Activated T-helper 1 cell treated with anti-CD3 and anti-CD28 coated beads, Interleukin-12 subunit alpha, Interleukin-12 subunit beta, Interleukin-2, Interleukin-4 antibody, amounts not matched to agents 30 ng/mL and 10 ng/mL and 1 ng/mL, durations not matched to agents 14 hours and 24 hours and 36 hours (primary cell): ENCODE measurements at places on chromosomes 6 and 20.
A peak's percentile ranks its signal among the peaks of the same experiment; 100 is the strongest.

GRCh38 chr6:1600063-1600763, 9.5 kb upstream of the FOXC1 start:
- no peak overlapping the region for H3K27ac ChIP-seq
- H3K27me3 ChIP-seq: peaks cover 70% of the 10 kb centered on the region
- DNase-seq: no peak
- H3K4me3 ChIP-seq: no peak overlapping the region

DNA sequence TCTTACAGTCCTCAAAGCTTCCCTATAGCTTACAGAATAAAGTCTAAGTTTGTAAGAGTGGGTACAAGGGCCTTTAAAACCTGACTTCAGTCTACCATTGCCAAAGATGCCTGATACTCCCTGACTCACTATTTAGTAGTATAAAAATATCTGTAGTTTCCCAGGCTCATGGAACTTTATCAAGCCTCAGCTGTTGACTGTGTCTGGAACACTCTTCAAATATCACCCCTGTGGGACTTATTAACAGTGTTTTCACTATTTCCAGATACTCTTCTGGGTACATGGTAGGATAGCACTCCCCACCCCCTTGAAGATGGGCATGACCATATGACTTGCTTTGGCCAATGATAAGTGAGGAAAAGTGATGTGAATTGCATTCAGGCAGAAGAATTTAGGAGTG, 105.3 kb upstream of the TENT5A start:
- no peaks in the 10 kb centered on the region for H3K4me1 ChIP-seq
- no peak overlapping the region for H3K27ac ChIP-seq
- H3K36me3 ChIP-seq: no peaks in the 10 kb centered on the region
- H3K27me3 ChIP-seq: no peaks in the 10 kb centered on the region
- H3K4me3 ChIP-seq: no peak overlapping the region

- H3K27me3 ChIP-seq: peaks cover 2% of the 10 kb centered on the region
- no peaks in the 10 kb centered on the region for H3K4me1 ChIP-seq
- no peak for DNase-seq
Measured at GRCh38 chr20:37890643-37891042, 12.3 kb upstream of the VSTM2L start.

- DNase-seq: no peak
- H3K27ac ChIP-seq: no peak overlapping the region
- no peak overlapping the region for H3K4me3 ChIP-seq
- H3K36me3 ChIP-seq: peaks cover 57% of the 10 kb centered on the region
- H3K27me3 ChIP-seq: no peaks in the 10 kb centered on the region
Measured at GRCh38 chr6:118917546-118918328, 17.2 kb downstream of the MCM9 start.

DNA sequence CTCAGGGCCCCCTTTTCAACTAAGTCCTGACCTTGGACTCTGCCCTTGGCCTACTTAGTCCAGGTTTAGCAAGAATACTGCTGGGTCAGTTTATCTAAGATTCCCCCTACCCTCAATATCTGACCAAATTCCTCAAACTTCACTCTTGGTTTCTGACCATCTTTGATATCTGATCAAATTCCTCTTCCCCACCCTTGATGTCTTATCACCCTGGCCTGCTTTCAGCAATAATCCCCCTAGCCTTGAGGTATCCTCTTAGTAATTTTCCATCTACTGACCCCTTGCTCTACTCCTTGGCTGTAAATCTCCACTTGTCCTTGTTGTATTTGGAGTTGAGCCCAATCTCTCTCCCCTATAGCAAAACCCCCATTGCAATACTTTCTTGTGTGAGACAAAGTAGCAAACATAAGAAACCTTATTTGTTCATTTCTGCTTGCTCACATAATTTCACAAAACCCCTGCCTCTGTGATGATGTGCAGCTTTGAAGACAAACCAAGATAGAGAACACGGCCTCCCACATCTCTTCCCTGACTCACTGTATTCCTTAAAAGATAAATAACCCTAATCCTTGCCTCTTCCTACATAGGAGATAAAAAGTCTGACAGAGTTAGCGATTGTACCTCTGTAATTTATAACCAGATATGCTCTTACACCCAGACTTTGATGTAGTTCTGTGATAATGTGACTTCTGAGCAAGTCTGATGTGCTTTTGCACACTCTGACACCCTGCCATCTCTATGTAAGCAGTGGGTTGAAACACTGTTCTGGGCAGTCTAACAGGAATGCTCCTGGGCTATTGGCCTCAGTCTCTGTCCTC, 13.8 kb upstream of the IYD start:
- no peak overlapping the region for H3K27ac ChIP-seq

DNA sequence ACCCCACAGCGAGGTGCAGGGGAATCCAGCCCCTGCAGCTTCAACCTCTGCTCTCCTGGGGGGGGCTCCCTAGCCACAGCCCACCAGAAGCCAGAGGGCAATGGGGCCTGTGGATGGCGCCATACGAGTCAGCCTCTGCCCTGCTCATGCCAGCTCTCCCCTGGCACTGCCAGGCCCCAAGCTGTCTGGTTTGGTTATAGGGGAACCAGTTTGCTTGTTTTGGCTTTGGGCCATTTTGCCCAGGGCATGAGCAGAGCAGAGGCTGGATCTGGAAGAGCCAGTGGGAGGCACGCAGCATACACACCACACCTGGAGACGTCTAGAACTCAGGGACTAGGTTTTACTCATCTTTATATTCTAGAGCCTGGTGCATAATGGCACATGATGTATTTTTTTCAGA, 66.7 kb upstream of the SLC22A16 start:
- peaks cover 4% of the 10 kb centered on the region for H3K36me3 ChIP-seq
- peaks cover 21% of the 10 kb centered on the region for H3K27me3 ChIP-seq
- DNase-seq: no peak
- no peak overlapping the region for H3K27ac ChIP-seq
- H3K4me3 ChIP-seq: no peak overlapping the region
- peaks cover 21% of the 10 kb centered on the region for H3K4me1 ChIP-seq

DNA sequence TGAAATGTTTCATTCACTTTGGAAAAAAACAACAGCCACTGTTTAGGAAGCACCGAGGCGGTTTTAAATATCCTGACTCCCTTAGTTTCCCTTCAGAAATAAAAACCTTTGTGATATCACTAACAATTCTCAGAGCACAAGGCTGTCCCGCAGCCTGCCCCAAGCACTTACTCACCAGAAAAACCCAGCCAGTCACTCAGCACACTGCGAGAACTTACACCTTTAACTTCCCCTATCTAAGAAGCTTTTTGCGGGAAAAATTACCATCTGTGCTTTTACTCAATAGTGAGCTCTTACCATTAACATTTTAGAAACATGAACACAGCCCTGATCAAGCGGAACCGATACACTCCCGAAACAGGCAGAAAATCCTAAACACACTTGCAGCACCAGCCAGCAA, 9.3 kb downstream of the ZBTB46 start:
- H3K36me3 ChIP-seq: no peaks in the 10 kb centered on the region
- no peaks in the 10 kb centered on the region for H3K4me1 ChIP-seq
- H3K4me3 ChIP-seq: no peak overlapping the region
- H3K27ac ChIP-seq: no peak overlapping the region

GRCh38 chr6:2733736-2734480, 16.8 kb downstream of the MYLK4 start:
- no peak overlapping the region for H3K4me3 ChIP-seq
- H3K27me3 ChIP-seq: peaks cover 10% of the 10 kb centered on the region
- peaks cover 14% of the 10 kb centered on the region for H3K4me1 ChIP-seq
- no peak overlapping the region for H3K27ac ChIP-seq
- no peak for DNase-seq

GRCh38 chr20:38305541-38305940, 1.6 kb downstream of the BPI start:
- peaks cover 35% of the 10 kb centered on the region for H3K27me3 ChIP-seq
- no peaks in the 10 kb centered on the region for H3K36me3 ChIP-seq
- H3K4me1 ChIP-seq: peaks cover 20% of the 10 kb centered on the region
- H3K27ac ChIP-seq: no peak overlapping the region
- H3K4me3 ChIP-seq: no peak overlapping the region

GRCh38 chr20:59300333-59301081, at the start of gene EDN3:
EDN3 (plus strand) TSS chr20:59300611; CDS start chr20:59300813, 202 bp downstream.
- no peak for DNase-seq
- no peaks in the 10 kb centered on the region for H3K4me1 ChIP-seq
- H3K27me3 ChIP-seq: peaks cover 60% of the 10 kb centered on the region

- no peak for DNase-seq
- no peaks in the 10 kb centered on the region for H3K36me3 ChIP-seq
- no peaks in the 10 kb centered on the region for H3K4me1 ChIP-seq
- H3K27ac ChIP-seq: no peak overlapping the region
Measured at GRCh38 chr20:19806806-19807190, 48.7 kb downstream of the RIN2 start.

- no peaks in the 10 kb centered on the region for H3K27me3 ChIP-seq
- DNase-seq: no peak
- H3K27ac ChIP-seq: no peak overlapping the region
- no peaks in the 10 kb centered on the region for H3K36me3 ChIP-seq
- no peak overlapping the region for H3K4me3 ChIP-seq
- no peaks in the 10 kb centered on the region for H3K4me1 ChIP-seq
Measured at GRCh38 chr6:19535351-19535750, 301.8 kb upstream of the ID4 start.

- no peaks in the 10 kb centered on the region for H3K4me1 ChIP-seq
- H3K4me3 ChIP-seq: no peak overlapping the region
- H3K27me3 ChIP-seq: no peaks in the 10 kb centered on the region
- DNase-seq: no peak
- H3K27ac ChIP-seq: no peak overlapping the region
- no peaks in the 10 kb centered on the region for H3K36me3 ChIP-seq
Measured at GRCh38 chr6:84547341-84547801, 217.0 kb downstream of the TBX18 start.

- H3K4me1 ChIP-seq: peaks cover 33% of the 10 kb centered on the region
- peak overlapping the region; percentile 9 for H3K27ac ChIP-seq
- no peak overlapping the region for H3K4me3 ChIP-seq
- peak; percentile 65 for DNase-seq
Measured at GRCh38 chr6:36623547-36624459, 29.6 kb downstream of the SRSF3 start.

DNA sequence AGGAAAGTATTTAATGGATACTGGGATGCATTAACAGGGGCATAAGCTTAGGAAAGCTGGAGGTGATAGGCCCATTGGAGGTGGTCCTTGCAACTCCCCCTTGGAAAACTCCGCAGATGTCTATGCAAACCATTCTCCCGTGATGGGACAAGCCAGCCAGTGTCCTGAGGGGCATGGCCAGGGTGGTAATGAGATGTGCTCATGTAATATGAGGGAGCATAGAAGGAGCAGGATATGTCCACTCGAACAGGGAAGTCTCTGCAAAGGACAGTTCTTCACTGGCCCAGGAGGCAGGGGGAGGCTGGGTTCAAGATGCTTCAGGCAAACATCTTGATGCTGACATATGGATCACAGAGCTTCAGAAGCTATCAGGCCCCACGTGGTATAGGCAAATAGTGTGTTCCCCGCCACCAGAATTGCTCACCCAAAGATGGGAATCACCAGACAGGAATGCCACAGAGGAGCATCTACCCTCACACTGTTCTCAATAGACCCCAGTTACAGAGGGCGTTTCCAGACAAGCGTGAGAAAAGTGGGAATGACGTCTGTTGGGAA, 201.6 kb upstream of the CDH4 start:
- DNase-seq: no peak
- H3K27ac ChIP-seq: no peak overlapping the region
- no peaks in the 10 kb centered on the region for H3K4me1 ChIP-seq
- H3K36me3 ChIP-seq: no peaks in the 10 kb centered on the region

DNA sequence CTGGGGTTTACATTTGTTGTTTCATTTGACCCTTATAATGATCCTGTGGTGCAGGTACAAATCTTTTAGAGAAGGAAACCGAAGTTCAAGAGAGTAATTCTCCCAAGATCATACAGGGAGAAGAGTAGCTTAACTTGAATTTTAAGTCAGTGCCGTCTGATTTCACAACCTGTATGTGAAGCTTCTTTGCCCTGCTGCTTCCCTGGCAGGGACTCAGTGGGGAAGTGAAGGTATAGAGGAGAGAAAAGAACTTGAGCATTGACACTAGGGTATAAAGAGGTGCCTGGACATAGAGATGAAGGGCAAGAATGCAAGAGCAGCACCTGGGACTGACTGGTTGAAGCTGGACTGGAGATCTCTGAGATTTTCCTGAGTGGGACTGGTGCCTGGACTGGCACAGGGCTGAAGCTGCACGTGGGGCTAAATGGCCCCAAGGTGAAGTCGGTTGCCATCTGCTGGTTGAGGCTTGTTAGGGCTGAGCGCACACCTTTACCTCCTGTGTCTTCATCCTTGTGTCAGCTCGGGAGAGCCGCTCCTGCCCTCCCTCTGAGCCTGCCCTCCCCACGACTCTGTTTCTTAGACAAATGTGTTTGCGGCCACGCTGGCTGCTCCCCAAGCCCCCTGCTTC, 41.8 kb downstream of the FARS2 start:
- no peaks in the 10 kb centered on the region for H3K36me3 ChIP-seq
- no peak overlapping the region for H3K27ac ChIP-seq
- DNase-seq: peak; percentile 25

DNA sequence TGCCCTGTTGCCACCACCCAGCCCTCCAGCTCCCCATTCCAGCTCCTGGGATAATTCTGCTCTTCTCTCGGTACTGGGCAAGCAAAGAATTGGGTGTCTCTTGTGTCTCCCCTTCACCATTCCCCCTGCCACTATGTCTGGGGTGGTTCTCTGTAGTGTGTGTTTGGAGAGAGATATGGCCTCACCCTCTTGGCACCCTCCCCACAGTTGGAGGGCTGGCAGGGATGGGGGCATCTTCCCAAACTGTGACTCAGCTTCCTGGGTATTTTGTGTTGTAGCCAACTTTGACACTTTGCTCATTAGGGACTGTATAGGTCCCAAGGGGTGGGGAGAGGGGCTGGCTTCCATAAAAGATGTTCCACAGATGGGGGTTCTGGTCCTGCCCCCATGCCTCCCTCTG, 1.7 kb downstream of the TNXB start:
- no peak overlapping the region for H3K27ac ChIP-seq
- no peak for DNase-seq
- peaks cover 22% of the 10 kb centered on the region for H3K27me3 ChIP-seq
- H3K36me3 ChIP-seq: peaks cover 8% of the 10 kb centered on the region
- H3K4me3 ChIP-seq: no peak overlapping the region

GRCh38 chr6:153231048-153231646, 100.1 kb upstream of the RGS17 start:
- H3K4me3 ChIP-seq: no peak overlapping the region
- H3K4me1 ChIP-seq: no peaks in the 10 kb centered on the region
- H3K36me3 ChIP-seq: no peaks in the 10 kb centered on the region
- no peaks in the 10 kb centered on the region for H3K27me3 ChIP-seq
- H3K27ac ChIP-seq: no peak overlapping the region

- no peaks in the 10 kb centered on the region for H3K27me3 ChIP-seq
- DNase-seq: no peak
- H3K36me3 ChIP-seq: peaks cover 34% of the 10 kb centered on the region
- H3K4me3 ChIP-seq: no peak overlapping the region
Measured at GRCh38 chr20:61982191-61982950, 83.3 kb downstream of the TAF4 start.

DNA sequence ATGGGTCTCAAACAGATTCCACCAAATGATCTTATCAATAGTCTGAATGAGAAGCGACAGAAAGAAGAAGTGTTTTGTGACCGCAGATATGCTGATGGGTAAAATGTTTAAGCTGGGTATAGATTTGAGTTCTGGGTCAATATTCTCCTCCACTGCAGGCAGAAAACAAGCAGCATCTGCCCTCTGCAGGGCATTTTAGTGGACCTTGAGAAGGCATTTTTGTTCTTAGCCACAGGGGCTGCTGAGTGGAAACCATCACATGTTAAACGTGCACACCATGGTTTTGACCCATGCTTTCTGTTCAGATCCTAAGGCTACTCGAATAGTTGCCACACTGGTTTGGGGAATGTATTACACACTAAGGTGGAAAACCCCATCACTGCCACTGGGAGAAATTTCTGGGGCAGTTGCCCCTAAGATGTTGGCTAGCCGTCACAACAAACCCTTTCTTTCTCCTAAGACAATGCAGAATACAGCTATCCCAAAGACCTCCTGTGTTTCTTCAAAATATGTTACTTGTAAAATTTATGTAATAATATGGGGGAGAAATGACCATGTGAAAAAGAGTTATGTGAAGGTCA, 5.5 kb downstream of the POU3F2 start:
- H3K27ac ChIP-seq: no peak overlapping the region
- no peak overlapping the region for H3K4me3 ChIP-seq
- H3K4me1 ChIP-seq: peaks cover 4% of the 10 kb centered on the region
